ENCODE measurements at places on chromosomes 3 and 15.

GRCh38 chr3:52679811-52680210, 5.9 kb downstream of the PBRM1 start:
- DNase-seq: no peak

- DNase-seq: no peak
These were observed 59.7 kb downstream of the ATP2B2 start for GRCh38 chr3:10445561-10446175.

- no peak for DNase-seq
These were observed 62.0 kb downstream of the AP4E1 start for GRCh38 chr15:50970524-50970923.

GRCh38 chr15:90707489-90707888, 9.7 kb upstream of the BLM start:
- DNase-seq: no peak

DNA sequence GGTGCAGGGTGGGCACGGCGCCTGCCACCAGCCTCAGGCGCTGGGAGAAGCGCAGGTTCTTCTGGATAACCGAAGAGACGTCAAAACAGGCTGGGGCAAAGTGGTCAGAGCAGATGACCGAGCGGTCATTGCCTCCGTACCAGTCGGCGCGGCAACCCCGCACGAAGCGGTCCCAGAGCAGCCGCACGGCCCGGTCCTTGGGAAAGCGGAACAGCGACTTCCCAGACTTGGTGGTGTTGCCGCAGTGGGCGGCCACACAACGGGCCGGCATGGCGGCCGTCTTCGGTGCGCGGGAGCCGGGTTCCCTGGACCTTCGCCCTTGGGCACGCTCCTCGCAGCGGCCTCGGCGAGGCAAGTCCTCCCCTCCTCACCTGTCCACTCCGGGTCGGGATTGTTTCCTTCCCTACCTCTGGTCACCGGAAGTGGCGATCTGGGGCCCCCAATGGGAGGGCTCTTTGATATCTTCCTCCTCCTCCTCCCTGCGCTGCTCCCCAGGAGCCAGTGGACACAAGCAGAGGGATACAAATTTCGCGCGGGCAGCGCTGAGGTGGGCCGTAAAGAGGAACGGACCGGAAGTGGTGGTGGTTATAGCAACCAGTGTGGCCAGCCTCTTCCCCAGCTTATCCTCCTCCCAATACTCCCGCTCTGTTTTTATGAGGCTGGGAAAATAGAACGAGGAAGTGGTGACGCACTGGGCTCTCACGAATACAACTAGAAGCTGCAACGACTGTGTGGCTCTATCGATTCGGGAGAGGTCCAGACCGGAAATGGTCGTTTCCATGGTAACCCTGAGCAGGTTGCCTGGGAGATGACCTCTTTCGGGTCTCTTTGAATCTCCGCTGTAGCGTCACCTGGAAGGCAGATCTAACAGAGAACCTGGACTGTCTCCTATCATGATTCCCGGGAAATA, at the start of the genes LRRC49 and THAP10:
TSS of gene LRRC49 (plus strand) at position 825 of the 910 bp plus-strand sequence. CDS start at position 894, 69 bp downstream.
TSS of gene THAP10 (minus strand) at position 432 of the 910 bp plus-strand sequence. CDS start at position 271, 161 bp downstream.
- DNase-seq: no peak

DNA sequence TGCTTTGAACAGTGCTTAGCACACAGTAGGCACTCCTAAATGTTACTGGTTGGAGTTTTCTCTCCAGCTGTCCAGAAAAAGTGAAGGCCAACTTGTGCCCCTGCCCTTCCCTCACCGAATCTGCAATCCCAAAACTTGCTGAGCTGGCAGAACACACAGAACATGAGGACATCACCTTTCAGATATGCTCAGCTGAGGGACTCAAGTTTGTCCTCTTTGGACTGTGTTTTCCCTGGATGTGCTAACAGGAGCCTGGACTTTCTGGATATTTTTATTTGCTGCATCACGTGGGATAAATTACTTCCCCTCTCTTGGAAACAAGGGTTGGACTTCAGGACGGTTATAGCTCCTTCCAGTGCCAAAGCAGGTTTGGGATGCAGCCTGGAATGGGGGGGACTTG, 59.5 kb upstream of the SMAD6 start:
- no peak for DNase-seq

DNA sequence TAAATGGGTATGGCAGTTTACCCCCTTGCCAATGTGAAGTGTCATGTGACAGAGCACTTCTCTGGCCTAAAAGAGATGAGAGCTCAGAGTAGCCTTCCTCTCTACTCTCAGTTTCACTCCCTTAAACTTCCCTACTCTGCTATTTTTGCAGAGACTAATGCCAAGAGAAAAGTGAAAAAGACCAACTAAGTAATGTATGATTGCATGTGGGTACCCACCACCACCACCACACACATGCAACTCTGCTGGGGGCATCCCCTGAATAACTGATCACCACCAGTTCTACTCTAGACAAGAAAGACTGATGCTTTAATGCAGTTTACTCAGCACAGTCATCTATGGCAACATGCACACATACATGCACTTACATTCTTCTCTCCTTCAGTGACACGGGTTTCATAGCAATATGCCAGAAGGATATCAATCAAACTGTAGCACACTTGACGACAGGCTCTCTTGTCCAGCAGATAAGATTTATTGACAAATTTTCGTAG, 31.3 kb downstream of the SHQ1 start:
- no peak for DNase-seq

- no peak for DNase-seq
These were observed 3.1 kb upstream of the LPCAT4 start for GRCh38 chr15:34370129-34370528.

DNA sequence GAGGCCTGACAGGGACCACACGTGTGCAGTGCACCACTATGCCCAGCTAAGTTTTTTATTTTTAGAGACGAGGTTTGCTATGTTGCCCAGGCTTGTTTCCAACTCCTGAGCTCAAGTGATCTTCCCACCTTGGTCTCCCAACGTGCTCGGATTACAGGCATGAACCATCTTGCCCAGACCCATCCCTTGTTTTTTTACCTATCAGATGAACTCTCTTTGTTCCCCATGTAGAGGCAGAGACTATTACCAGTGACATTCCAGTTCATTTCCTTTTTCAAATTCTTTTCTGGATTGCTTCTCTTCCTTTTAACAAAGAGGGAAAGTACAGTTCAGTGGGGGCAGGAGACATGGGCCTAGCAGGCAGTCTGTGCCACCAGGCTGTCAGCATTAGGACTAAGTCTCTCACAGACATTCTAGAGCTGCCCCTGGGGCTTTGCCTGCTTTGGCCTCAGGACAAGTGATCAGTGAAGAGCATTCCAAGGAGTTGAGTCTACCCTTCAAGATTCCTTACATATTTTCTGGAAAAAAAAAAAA, 103.5 kb upstream of the SLC7A14 start:
- no peak for DNase-seq

GRCh38 chr3:150742679-150743078, 20.3 kb downstream of the SIAH2 start:
- no peak for DNase-seq

- no peak for DNase-seq
These were observed 17.8 kb downstream of the TTC14 start for GRCh38 chr3:180619723-180620122.

GRCh38 chr15:72888211-72888610, 104.7 kb upstream of the ADPGK start:
- no peak for DNase-seq

GRCh38 chr3:15693355-15693754, 91.8 kb downstream of the BTD start:
- no peak for DNase-seq

GRCh38 chr15:50824514-50824913, 59.0 kb upstream of the SPPL2A start:
- no peak for DNase-seq

DNA sequence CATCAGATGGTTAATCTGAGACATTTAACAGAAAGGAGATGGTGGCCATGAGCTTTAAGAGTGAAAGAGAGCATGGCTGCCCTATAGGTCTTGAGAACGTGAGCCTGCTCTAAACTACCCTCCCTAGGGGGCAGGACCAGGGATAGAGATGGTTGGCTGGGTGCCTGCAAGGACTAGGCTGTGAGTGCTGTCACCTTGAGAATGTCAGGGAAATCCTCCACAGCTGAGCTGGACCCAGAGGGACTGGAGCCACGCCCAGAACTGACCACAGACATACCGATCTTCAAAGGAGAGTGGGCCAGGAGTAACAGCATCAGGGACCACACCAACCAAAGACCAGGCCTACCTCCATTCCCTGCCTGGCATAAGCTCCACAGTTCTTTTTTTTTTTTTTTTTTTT, 53.6 kb upstream of the UBE2E1 start:
- no peak for DNase-seq

GRCh38 chr3:164781755-164782154, 296.5 kb downstream of the SI start:
- no peak for DNase-seq

DNA sequence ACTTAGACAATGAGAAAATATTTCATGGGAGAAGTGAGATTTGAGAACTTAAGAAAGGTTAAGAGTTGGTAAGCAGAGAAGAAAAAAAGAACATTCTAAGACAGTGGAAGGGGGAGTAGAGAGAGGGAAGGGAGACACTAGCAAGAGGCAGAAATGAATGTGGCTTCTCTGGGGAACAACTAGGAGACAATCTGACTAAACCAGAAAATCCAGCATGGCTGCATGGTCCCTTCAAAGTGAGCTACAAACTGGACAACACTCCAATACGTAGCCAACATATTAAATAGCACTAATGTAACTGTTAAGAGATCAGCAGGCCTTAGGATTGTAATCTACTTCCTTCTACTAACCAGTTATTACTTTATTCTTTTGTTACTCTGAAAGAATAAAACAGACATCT, 89.7 kb downstream of the NR1I2 start:
- DNase-seq: no peak
